ENCODE measurements at places on chromosomes 3 and 15.

DNA sequence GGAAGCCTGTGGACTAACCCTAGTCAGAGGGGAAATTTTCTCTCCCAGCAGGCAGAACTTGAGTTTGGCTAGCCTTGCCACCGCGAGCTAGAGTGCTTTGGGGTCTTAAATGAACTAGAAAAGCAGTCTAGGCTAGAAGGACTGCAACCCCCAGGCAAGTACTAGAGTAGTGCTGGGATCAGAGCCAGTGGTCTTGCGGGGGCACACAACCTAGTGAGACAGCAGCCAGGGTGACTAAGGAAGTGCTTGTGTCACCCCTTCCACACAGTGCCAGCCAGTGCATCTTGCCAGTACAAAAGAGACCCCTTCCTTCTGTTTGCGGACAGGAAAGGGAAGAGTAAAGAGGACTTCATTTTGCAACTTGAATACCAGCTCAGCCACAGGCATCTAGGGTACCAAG, 59.0 kb downstream of the GOLM2 start:
- ATAC-seq, result no peak

DNA sequence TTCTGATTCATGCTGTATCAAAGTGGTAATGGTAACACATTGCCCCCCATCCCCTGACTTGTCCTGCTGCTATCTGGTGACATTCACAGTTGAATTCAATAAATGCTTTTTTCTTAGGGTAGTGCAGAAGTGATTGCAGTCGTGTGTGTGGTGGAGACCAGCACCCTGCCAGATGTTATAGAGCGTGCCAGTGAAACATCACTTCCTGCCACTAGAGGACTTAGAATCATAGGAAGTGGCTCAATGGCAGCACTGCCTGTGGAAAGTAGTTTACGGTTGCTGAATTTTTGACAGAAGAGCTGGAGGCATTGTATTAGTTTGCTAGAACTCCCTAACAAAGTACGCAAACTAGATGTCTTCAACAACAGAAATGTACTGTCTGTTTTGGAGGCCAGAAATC, 37.4 kb upstream of the P2RY12 start:
- peak; percentile 27 for ATAC-seq

- ATAC-seq, result no peak
Observed at GRCh38 chr15:70242951-70243685, 145.4 kb upstream of the TLE3 start.

DNA sequence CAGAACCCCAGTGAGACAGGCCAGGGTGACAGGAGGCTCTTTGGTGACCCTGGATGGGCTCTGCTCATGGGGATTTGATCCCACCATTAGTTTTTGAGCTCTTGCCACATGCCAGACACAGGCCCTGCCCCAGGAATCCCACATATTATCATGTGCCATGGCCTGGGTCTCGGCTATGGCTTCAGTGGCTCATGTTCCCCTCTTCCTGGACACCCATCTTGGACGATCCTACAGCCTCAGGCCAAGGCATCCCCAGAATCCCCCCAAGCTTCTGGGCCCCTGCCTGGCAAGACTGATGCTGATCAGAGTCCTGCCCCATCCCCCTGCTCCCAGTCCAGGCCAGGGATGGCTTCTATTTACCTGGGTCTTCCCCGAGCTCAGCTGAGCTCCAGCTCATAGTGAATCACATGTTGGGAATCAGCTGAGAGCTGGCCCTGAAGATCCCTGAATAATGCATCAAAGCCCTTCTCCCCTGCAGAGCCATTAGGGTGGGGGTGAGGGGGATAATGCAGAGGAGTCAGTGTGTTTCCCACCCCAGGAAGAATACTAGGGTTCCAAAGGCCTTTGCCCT, 50.9 kb upstream of the CHRNB4 start:
- no peak for ATAC-seq

DNA sequence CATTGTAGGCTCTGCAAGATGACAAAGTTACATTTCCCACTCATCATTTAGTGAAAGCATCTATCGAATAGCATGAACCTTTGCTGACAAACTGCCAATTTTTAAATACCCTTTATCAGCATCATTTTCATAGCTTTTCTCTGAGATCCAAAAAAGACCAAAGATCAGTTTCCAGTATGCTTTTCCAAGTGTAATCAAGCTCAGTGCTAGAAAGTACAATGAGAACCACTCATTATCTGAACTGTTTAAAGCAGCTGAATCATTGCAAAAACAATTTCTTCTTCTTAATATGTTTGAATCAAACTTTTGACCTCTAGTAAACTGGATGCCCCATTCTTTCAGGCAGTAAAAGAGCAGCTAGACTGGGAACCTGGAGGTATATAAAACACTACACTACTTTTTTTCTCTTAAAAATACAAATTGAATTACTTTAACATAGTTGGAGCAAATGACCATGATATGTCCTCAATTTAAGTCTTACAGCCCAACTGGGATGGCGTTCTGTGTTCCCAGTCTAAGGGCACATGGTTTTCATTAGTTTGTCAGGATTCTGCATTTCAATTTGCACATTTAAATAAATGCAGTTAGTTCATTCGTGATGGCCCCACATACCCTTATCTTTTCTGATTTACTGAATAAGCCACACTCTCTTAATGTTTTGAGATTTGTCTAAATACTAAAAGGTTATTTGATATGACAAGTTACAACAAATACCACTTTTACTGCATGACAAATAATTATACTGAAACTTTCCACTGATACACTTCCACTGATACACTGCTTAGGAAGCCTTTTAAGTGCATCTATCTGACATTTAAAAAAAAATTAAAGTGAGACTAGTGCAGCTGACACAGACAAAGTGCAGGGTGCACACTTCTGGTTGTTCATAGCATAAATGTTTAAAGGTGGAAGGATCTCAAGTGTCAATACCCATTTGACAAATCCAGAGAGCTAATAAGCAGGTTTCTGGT, 146.0 kb upstream of the FRMD4B start:
- ATAC-seq, result no peak

- no peak for ATAC-seq
Observed at GRCh38 chr3:133442518-133442917, 42.7 kb downstream of the BFSP2 start.

- ATAC-seq, result peak; percentile 48
Observed at GRCh38 chr15:32899126-32899596, 181.4 kb downstream of the GREM1 start.

- ATAC-seq, result no peak
Observed at GRCh38 chr3:37943631-37944314, 46.8 kb upstream of the VILL start.

DNA sequence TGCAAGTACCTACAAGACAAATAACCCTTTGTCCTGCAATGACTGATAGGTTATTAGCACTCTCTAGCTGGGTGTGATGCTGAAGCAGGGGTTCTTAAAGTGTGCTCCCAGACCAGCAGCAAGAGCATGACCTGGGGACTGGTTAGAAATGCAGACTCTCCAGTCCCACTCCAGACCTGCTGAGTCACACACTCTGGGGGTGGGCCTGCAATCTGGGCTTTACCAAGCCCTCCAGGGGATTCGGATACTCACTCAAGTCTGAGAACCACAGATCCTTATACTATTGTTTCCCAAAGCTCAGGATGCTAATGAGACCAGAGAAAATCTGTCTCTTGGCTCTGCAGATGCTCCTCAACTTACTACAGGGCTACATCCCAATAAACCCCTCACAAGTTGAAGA, 142.1 kb upstream of the RAD18 start:
- ATAC-seq, result peak; percentile 44

GRCh38 chr3:145864336-145864735, 296.6 kb downstream of the PLOD2 start:
- ATAC-seq, result no peak

DNA sequence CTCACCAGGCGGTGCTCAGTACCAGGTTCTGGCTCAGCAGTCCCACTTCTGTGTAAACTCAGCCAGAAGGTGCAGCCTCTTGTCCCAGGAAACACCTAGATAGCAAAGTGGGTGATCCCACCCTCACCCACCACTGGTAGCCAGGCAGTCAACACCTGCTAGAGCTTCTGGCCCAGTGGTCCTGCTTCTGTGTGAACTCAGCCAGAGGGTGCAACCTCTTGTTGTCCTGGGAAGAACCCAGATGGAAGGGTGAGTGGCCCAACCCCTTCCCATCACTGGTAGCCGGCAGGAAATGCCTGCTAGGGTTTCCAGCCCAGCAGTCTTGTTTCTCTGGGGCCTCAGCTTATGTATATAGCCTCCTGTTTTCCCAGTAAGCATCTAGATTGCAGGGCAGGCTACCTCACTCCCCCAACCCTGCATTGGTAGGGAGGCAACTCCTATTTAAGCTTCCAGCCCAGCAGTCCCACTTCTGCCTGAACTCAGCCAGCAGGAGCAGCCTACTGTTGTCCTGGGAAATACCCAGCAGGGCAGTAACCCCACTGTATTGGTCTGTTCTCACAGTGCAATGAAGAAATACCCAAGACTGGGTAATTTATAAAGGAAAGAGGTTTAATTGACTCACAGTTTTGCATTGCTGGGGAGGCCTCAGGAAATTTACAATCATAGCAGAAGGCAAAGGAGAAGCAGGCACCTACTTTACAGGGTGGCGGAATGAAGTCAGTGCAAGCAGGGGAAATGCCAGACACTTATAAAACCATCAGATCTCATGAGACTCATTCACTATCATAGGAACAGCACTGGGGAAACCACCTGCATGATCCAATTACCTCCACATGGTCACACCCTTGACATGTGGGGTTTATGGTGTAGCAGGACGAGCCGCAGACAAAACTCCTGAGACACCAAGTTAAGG, 110.6 kb downstream of the DTWD1 start:
- peak; percentile 83 for ATAC-seq

DNA sequence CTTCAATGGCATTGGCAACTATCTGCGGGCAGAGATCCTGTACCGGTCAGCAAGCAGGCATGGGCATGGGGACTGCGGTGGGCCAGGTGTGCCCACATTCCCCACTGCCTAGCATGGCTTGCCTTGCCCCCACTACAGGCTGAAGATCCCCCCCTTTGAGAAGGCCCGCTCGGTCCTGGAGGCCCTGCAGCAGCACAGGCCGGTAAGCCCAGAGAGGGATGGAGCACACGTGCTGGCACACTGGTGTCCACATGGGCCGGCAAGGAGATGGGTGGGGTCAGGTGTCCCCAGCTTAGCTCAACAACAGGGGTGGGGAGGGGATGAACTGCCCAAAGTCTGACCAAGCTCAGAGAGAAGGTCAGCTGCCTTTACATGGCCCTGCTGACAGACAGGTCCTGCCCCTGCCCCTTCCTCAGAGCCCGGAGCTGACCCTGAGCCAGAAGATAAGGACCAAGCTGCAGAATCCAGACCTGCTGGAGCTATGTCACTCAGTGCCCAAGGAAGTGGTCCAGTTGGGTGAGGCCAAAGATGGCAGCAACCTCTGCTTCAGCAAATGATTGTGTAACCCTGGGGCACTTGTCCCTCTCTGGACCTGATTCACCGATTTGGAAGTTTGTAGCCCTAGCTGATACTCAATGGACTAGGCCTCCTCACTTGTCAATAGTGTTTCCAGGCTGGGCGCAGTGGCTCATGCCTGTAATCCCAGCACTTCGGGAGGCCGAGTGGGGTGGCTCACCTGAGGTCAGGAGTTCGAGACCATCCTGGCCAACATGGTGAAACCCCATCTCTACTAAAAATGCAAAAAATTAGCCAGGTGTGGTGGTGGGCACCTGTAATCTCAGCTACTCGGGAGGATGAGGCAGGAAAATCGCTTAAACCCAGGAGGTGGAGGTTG, 5.6 kb downstream of the NEIL1 start:
- ATAC-seq, result no peak

- ATAC-seq, result peak; percentile 42
Observed at GRCh38 chr3:186825294-186825821, 17.2 kb upstream of the ADIPOQ start.

DNA sequence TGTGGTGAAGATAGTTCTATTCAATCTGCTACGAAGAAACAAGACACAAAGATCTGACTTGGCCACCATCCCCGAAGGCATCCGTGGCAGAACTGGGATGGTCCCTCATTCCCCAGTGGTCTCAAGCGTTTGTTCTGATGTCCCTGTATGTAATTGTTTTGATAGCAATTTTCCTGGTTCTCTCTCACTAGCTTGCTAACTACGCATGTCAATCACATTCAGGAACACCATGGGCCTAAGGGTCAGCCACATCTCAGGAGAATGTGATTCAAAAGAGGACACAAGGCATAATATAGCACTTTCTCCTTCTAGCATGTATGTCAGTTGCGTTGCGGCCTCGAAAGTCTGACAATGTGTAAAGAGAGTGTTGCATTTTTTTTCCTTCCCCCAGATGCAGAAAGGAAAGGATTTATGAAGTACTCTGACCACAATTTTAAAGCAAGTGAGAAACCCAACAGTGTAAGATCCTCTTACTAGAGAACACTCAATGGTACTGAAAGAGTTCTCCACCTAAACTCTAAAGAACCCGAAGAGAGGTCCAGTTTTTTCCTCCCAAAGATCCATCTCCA, 32.0 kb upstream of the TCF12 start:
- ATAC-seq, result no peak

GRCh38 chr3:101319531-101319930, 844 bp downstream of the IMPG2 start:
- ATAC-seq, result no peak

DNA sequence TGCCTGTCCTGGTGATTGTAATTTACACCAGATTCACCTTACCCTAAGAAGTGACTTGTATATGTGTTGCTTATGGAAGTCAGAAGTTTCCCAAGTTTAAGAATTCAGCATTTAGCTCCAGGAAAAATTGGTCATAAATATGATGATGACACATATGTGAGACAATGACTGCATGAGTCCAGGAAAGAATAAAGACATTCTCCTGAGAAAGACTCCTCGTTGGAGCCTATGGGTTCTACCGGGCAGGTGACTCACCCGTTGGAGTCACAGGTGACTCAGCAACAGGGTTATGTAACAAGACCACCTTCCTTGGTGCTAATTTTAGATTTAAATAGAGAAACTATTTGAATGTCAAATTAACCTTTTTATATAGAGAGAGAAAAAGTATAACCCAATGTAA, 662.4 kb downstream of the FHIT start:
- ATAC-seq, result no peak

DNA sequence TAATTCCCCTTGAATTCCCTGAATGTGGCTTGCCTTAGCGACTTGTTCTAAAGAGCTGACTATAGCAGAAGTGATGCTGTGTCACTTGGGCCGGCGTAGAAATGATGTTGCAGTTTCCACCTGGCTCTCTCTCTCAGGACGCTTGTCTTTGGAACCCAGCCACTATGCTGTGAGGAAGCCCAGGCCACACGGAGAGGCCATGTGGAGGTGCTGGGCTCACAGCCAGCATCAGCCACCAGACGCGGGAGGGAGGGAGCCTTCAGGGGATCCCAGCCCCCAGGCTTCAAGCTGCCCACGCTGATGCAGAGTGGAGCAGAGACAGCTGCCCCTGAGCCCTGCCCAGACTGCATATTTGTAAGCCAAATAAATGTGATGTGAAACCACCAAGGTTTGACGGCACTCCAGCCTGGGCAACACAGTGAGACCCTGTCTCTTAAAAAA, 18.6 kb downstream of the RNU5B-1 start:
- peak; percentile 57 for ATAC-seq

DNA sequence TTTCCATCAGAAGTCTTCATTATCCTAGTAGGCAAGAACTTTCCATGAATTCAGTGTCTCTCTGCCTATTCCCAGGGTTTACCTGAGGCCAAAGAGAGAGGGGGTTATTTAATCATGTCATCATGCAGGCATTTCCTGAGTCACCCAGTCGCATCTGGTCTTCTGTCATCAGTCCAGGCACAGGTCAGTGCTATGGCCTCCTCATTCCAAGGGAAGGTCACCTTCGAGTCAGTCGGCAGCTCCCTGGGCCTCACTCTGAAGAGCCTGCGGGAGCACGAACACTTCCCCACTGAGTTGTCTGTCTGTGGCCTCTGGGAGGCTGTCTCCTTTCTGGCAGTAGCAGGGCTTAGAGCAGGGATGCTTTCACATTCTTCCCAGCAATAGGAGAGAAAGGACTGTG, 26.2 kb upstream of the LRTM1 start:
- peak; percentile 95 for ATAC-seq

Data from motor neuron (in vitro differentiated cells).